ENCODE measurements at places on chromosomes 2 and 18.

DNA sequence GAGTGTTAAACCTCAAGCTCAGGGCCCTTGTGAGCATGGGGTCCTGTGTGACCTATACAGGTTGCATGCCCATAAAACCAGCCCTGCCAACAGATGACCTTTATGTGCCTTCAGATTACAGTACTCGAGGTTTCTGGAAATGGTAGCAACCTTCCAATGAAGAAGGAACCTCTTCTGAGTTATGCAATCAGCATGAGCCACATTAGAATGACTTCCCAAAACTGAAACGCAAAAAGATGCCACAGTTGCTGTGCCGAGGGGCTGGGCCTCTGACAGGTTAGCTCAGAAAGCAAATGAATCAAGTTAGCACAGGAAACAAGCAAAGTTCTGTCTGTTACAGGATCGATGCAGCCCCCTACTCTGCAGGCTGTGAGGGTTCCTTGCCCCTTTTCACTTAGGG is 37.7 kb downstream of the TGFA start:
- DNase-seq = no peak

GRCh38 chr2:119487434-119488244 is 36.6 kb downstream of the SCTR start:
- DNase-seq = no peak

GRCh38 chr2:100013892-100014677 is 128.3 kb downstream of the AFF3 start:
- no peak for DNase-seq

DNA sequence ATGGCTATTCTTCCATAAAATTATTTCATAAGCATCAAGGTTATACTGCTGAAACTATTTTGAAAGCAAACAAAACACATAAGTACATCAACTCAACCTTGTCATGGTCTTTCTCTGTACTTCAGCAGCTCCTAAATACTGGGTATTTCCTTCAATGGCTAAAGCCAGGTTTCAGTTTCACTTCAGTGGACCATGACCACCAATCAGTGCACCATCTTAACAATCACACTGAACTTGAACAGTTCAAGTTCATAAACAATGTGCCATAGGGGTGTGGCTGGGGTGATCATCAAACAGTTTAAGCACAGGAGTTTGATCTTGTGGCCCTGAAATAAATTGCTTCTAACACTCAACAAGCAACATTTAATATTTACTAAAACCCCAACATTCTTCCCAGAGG is 124.1 kb upstream of the FIGN start:
- no peak for DNase-seq

DNA sequence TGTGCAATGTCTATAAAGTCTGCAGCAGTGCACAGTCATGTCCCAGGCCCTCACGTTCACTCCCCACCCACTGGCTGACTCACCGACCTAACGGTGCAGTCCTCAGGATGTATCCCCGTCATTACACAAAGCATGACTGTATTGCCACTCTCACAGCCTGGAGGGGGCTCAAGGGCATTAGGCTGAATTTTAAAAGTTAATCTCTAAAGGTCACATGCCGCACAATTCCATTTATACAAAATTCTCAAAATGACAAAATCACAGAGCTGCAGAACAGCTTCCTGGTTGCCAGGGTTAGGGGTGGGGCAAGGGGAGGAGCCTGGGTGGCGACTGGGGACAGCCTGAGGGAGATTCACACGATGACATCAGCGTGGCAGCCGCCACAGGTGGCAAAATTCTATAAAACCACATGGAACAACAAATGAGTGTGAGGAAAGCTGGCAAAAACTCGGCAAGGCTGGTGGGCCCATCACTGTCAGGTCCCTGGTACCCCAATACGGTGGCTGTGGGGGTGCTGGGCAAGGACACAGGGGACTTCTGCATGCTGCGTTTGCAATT is 97.6 kb downstream of the NDUFA10 start:
- peak; percentile 35 for DNase-seq
